Esophagus muscularis mucosa (tissue), 4 donors: ENCODE measurements at places on chromosomes 1 and 21. TPM values are rescaled to one million over a fixed set of nuclear protein-coding genes. Genes with fewer than 3 reads are reported as not detected.

The KRTAP13-2 gene
- not detected for total RNA-seq

The ITLN2 gene
- not detected for total RNA-seq

GRCh38 chr21:33014331-33014730 is 11.4 kb upstream of the OLIG2 start:
- no peak overlapping the region for H3K4me3 ChIP-seq
- no peaks in the 10 kb centered on the region for H3K4me1 ChIP-seq
- H3K27me3 ChIP-seq, result peaks cover 6% of the 10 kb centered on the region
- DNase-seq, result no peak
- H3K36me3 ChIP-seq, result no peaks in the 10 kb centered on the region

GRCh38 chr1:60265560-60266535 is 192.3 kb upstream of the C1orf87 start:
- no peaks in the 10 kb centered on the region for H3K4me1 ChIP-seq
- H3K4me3 ChIP-seq, result no peak overlapping the region
- no peak overlapping the region for H3K27ac ChIP-seq
- no peaks in the 10 kb centered on the region for H3K27me3 ChIP-seq

GRCh38 chr1:41282679-41283317 is 40.7 kb upstream of the SCMH1 start:
- no peak for DNase-seq
- H3K4me1 ChIP-seq, result peaks cover 26% of the 10 kb centered on the region
- H3K36me3 ChIP-seq, result no peaks in the 10 kb centered on the region
- no peak overlapping the region for H3K27ac ChIP-seq
- no peak overlapping the region for H3K4me3 ChIP-seq

GRCh38 chr1:25631750-25632485 is 15.3 kb downstream of the MAN1C1 start:
- peaks cover 19% of the 10 kb centered on the region for H3K4me1 ChIP-seq
- DNase-seq, result peak; percentile 60
- peak overlapping the region; percentile 56 for H3K27ac ChIP-seq
- H3K36me3 ChIP-seq, result no peaks in the 10 kb centered on the region
